ENCODE measurements at places on chromosomes 3 and 15.

DNA sequence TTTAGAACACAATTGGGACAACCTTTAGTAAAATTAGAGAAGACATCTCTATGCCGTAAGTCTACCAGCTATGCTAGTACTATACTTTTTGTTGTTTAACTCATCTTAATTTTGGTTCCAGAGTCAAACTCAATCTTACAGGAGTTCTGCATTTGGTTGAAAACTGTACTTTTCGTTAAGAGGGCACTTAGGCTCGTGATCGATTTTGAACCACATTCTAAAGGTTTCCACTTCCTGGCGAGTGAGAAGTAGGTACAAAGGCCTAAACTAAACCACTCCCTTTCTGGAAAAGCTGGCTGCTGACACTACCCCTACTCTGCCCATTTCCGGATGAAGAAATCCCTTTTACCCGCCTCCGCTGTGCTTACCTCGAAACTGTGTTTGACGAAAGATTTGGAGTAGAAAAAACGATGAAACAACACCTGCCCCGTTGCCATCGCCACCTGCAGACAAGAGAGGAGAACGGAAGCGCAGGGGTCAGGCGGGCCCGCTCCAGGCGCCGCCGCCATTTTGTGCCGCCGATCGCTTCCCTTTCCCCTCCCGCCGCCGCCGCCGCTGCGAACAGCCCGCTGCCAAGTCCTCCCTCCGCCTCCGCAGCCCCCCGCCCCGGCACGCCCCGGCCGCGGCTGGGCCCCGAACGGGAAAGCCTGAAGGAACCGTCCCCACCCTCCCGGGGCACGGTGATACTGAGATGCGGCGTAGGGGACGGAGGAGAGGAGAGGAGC is 748 bp downstream of the CCNL1 start:
- peak; percentile 88 for DNase-seq

- no peak for DNase-seq
Measured at GRCh38 chr3:124234852-124235252, 242.9 kb upstream of the ROPN1 start.

GRCh38 chr15:64623347-64623996 is 151.9 kb downstream of the RBPMS2 start:
- no peak for DNase-seq

- DNase-seq = no peak
Measured at GRCh38 chr3:153028381-153028780, 133.6 kb upstream of the RAP2B start.

GRCh38 chr3:10764259-10765051 is 51.6 kb upstream of the SLC6A11 start:
- DNase-seq = no peak

DNA sequence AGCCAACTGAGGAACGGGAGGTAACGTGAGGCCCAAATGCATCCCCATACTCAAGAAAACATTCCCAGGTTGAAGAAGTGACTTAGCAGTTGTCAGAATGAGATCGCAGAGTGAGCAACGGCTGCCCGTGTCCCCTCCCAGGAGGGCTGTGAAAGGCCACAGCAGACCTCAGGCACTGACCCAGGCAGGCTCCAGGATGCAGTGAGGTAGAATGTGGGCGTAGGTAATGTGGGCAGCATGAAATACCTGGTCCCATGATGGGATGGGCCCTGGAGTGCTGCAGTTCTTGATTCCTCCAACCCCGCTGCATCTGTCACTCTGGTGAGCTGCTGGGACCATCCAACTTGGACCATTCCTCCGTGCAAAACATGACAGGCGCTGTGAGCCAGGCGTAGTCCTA is 74.8 kb downstream of the NSMCE3 start:
- DNase-seq = no peak

DNA sequence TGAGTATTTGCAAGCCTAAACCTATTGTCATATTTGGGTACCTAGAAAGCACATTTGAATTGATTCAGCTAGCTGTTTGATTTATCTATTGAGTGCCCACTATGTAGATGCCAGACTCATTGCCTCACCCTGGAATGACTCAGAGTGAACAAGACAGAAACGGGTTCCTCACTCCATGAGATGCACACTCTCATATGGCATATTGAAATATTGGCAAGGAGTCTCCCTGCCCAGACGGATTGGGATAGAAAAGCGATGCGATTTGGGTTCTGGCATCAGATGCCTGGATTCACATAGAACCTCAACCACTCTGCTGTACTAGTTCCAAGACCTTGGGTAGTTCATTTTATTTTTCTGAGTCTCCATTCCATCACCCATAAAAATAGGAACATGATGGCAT is 22.5 kb downstream of the LRRN1 start:
- no peak for DNase-seq

DNA sequence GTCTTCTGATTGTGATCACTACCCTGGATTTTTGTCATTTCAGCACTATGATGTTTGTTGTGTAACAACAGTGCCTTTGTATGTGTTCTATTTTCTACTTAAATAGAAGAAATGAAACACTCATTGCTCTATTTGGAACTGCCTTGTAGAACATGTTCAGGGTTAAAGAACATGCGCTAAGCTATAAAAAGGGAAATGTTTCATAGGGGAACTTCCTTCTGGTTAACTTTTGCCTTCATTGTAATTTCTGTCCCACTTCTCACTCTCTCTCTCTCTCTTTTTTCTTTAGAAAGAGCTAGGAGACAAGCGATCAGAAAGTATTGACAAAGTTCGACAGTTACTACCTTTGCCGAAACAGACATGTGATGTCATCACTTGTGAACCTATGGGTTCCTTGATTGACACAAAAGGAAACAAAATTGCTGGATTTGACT is at the start of gene P2RY12:
P2RY12 (minus strand) TSS at position 13 of the 434 bp plus-strand sequence. CDS start 45,908 bp downstream, outside the sequence.
- DNase-seq = no peak

DNA sequence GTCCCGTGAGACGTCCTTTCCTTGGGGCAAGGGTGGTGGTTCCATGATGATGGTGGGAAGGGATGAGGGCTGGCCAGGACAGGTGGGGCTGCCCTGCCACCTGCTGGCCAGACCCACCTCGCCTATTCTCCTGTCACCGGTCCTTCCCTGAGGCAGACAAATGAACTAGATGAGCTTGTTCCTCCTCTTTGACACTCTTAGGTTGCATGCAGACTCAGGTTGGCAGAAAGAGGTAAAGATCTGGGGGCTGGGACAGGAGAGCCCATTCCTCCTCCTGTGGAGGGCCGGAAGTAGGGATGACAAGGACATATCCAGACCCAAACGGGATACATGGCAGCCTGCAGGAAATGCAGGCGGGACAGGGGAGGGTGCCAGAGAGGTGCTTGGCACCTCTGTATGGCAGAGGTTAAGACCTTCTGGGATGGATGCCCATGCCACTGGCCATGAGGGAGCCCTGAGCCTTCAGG is 38.6 kb downstream of the ACSBG1 start:
- DNase-seq = peak; percentile 50

DNA sequence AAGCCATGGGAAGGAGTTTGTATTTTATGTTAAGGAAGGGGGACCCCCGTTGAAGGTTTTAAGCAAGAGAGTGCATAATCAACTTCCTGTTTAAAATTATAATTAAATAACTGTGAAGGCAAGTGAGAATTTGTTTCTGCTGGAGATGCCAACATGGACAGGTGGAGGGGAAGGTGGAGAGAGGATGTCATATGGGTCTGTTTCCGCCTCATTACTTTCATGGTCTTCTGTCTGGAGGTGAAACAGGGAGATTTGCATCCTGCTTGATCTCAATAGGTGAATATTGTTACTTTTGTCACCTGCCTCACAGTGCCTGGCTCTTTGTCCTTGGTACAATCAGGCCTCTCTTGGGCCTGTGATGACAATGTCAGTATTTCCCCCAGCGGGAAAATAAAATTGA is 300.6 kb upstream of the LMCD1 start:
- no peak for DNase-seq

Measured in activated CD4-positive, alpha-beta T cell treated with anti-CD3 and anti-CD28 coated beads, Interleukin-2, amount 10 ng/mL, durations not matched to agents 7 days and 5 days (primary cell).